ENCODE measurements at places on chromosomes 16 and 17.
A peak's percentile ranks its signal among the peaks of the same experiment; 100 is the strongest.

DNA sequence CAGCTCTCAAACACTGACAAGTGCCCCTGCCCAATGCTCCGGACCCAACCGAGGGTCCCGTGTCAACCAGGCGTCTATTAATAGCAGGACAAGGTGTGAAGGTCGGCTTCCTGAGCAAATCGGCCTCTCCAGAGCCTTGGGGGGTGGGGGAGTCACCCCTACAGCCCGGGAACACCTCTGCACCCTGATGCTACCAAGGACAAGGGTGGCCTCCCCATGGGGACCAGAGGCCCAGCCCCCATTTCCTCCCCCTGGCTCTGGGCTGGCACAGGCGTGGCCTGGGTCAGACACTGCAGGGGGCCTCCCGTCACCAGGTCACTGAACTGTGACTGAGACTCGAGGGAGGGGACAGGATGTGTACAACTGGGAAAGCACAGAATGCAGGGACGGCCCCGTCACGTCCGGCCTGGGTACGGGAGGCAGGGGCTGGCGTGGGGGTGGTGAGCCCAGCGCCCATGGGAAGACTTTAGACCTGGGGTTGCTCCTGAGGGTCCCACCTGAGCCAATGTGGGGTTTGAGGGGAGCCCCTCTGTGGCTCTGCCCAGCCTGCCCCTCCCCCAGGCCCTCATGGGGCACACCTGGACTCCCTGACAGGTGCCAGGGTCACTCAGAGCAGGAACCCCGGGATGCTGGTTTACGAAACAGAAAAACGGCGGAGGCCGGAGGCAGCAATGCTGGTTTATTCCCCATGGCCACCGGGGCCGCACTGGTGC is 579 bp upstream of the CYBA start:
- DNase-seq = peak; percentile 54

DNA sequence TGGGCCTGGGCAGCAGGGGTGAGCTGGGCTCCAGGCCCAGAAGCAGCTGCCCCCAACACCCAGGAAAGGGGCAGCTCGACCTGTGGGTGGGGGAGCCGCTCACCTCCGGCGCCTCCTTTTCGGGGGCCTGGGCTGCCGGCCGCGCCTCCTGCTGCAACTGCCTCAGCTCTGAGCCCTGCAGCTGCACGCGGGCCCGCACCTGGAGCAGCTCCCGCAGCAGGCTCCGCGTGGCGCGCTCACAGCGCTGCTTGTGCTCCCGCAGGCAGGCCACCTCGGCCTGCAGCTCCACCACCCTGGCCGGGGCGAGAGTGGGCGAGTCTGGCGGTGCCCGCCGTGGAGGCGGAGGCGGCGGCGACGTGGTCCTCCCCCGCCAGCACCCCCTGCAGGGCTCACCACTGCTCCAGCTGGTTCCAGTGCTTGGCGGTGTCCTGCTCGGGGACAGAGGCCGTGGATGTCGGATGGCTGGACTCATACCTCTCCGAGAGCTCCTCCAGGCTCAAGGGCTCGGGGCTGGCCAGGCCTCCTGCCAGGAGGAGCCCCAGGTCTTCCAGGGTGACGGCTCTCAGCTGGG is 868 bp downstream of the CCDC154 start:
- no peak for DNase-seq

GRCh38 chr17:45345246-45345553 is 28.4 kb upstream of the MAP3K14 start:
- DNase-seq = no peak

DNA sequence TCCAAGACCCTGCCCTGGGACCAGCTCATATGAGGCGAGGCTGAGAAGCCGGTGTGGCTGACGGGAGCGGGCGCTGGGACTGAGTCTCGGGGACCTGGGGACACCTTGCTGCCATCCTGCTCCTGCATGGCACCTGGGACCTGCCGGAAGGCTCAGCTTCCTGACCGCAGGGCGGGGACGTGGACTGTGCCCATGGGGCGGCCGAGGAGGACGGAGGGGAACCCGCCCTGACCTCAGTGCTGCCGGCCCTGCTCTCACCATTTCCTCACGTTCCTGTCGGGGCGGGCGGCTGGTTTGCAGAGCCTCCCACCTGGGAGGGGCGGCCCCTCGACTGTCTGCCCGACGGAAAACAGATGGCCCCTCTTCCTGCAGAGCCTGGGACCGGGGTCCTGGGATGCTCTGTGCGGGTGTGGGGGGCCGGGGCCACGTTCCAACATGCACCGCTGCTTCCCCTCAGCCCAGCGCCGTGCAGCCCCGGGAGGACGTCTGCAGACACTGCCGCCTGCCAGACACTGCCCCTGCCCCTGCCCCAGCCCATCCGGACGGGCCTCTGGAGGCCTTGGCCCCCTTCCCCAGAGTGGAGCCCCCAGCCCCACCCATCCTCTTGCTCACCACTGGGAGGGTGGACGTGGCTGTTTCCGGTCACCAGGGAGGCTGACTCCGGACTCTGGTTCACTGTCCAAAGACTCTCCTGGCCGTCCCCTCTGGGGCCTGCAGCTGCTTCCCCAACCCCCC is 43.9 kb upstream of the SSTR5 start:
- DNase-seq = no peak

- no peak for DNase-seq
These were observed 41.6 kb downstream of the MARF1 start for GRCh38 chr16:15601212-15601879.

GRCh38 chr17:74785096-74785980 is 9.2 kb upstream of the NAT9 start:
- no peak for DNase-seq

- peak; percentile 76 for DNase-seq
These were observed 2.0 kb downstream of the TRIM47 start for GRCh38 chr17:75876190-75876937.

GRCh38 chr16:13186813-13187212 is 285.4 kb downstream of the SHISA9 start:
- no peak for DNase-seq

GRCh38 chr17:63976702-63977101 is 4.0 kb upstream of the SCN4A start:
- no peak for DNase-seq

- DNase-seq = no peak
These were observed 1108.5 kb upstream of the EEF2KMT start for GRCh38 chr16:6206080-6206479.

DNA sequence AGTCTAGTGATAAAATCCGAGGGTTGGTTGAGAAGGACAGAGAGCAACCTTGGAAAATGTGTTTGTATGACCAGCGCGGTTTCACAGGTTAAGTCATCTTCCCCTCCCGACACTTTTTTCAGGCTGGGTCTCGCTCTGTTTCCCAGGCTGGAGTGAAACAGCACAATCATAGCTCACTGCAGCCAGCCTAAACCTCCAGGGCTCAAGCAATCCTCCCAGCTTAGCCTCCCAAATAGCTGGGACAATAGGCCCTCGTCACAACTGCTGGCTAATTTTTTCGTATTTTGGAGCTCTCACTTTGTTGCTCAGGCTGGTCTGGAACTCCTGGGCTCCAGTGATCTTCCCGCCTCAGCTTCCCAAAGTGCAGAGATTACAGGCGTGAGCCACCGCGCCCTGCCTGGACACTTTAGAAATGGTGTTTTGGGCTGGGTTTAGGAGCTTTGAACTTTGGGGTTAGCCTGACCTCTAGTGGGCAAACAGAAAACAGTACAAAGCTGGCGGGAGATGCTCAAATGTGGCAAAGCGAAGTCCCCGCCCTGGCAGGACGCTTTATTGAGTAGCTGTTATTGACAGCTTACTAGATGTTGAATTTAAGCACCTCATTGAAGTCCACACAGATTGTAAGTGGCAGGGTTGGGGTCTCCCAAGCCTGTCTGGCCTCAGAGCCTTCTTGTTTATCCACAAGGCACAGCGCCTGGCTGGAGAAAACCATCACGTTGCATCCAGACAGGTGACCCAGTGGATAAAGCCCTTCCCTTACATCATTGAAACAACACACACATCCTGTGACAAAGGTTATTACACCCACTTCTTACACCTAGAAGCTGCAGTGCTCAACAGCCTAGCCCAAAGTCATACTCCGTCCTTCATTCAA is 34.7 kb upstream of the RBBP6 start:
- DNase-seq = peak; percentile 42

- no peak for DNase-seq
These were observed 10.0 kb downstream of the CEP295NL start for GRCh38 chr17:78892936-78893379.

GRCh38 chr17:44408786-44409185 is 19.3 kb upstream of the ITGA2B start:
- DNase-seq = no peak

DNA sequence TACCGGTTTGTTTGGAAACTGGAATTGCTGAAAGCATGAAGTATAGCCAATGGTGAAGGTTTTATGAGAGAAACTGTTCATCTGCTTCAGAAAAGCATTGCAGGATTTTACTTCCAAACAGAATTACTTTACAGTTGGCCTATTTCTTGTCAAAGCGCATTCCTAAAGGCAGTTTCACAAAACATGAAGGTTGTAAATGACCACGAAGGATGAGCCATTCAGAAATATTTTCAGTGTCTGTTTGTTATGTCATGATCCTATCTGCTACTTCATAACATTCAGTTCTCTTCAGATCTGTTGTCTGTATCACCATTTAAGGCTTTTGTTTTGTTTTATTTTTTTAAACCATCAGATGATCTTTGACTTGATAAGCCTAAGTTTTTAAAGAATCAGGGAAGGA is 45.7 kb downstream of the AATF start:
- DNase-seq = no peak

- DNase-seq = no peak
These were observed 144.4 kb downstream of the SLC39A11 start for GRCh38 chr17:72948115-72948514.

DNA sequence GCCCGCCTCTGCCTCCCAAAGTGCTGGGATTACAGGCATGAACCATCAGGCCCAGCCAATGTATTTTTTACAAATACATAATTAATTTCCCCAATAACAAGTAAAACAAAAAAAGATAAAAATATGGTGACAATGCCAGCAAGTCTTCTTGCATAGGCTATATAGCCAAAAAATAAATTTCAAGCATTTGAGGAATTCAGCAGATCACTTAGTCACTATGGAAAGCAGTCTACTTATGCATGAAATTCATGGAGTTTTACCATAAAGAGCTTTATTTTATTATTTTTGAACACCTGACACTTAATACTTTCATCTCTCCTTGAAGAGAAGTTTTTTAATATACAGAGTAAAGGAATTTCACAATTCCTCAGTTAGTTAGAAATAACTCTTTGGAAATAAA is 56.4 kb downstream of the BRIP1 start:
- DNase-seq = no peak

DNA sequence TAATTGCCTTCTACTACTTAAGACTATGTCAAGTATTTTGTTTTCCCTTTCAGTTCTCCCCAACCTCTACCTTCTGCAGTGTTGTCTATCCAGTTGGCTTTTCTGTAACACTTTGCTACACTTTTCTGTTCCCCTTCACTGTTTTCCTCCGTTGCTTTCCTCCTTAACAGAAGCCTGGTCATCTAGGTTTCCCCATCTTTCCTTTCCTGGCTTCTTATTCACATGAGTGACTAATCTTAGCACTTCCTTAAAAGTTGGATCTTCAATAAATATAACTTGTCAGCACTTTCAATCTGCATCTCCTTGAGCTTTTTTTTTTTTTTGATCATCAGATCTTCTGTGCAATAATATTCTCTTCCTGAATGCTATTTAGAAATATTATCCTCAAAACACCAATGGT is 2.8 kb upstream of the SLFN11 start:
- DNase-seq = no peak

DNA sequence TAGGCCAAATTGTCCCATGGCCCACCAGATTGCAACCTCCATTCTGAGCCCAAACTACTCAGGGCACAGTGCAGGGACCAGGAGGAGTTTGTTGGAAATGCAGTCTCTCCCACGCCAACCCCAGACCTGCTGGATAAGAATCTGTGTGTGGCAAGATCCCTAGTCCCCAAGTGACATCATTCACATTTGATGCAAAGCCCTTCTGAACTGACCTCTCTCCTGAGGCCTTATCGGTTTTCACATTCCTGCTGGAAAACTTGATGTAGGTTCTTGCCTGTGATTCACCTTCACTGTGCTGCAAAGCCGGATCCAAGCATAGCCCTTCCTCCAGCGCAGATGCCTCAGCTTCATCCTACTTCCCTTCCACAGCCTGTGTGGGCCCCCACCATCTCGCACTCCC is 6.6 kb upstream of the SHCBP1 start:
- no peak for DNase-seq

DNA sequence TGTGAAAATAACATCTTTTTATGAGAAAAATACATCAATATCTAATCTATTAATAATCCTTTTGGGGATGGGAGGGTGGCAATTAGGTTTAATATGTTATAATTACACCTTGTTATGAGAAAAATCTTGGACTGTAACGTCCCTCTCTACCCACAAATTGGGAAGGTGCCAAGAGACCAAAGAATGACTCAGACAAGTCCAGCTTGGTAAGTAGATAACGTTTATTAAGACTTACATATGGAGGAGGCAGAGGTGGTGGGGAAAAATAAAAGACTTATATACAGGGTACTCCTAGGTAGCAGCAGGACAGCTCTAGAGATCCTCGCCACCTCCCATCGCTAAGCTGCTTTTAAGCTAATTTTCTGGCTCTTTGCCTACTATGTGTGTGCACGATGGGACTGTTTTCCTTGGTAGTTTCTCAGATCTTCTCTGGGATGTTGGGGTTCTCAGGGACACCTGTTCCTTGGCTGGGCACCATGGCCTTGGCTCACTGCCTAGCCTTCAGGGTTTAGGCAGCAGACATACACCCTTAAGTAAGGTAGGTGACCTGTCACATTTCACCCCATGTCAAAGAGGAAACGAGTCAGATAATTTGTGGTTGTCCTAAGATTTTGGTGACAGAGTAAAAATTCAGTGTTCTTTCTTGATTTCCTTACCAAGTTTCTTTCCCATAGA is 31.5 kb downstream of the RBL2 start:
- no peak for DNase-seq

- no peak for DNase-seq
These were observed 172.9 kb downstream of the STX8 start for GRCh38 chr17:9402590-9403199.

DNA sequence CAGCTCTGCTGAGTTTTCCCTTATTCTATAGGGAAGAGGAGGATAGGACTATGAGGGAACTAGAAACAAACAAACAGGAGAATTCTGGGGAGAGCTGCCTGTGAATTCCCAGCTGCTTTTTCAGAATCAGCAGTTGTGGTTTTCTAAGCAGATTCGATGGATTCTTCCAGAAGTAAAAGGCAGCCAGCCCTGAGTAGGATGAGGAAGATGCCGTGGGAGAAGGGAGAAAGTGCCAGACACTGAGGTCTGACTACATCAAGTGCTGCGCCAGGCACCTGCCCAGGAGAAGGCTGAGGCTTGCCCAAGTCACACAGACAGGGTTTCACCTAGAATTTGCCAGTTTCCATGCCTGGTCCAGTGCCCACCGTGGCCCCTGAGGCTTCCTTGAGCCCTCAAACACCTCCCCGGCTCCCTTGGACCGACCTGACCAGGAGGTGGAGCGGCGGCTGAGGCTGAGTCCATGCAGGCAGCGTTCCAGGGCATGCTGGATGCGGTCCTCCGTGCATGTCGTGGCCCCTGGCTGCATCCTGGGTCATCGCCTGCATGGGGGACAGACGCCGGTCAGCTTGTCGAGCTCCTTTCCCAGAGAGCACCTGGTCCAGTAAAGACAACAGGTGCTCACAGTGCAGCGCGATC is 43.6 kb upstream of the PIK3R6 start:
- DNase-seq = no peak

GRCh38 chr16:49488740-49489525 is 115.3 kb downstream of the C16orf78 start:
- no peak for DNase-seq

Measured in activated CD8-positive, alpha-beta memory T cell treated with anti-CD3 and anti-CD28 coated beads, Interleukin-2, amount 50 U/mL, for 4 hours (primary cell).